ENCODE measurements at places on chromosomes 1 and 21. TPM values are rescaled to one million over a fixed set of nuclear protein-coding genes. Genes with fewer than 3 reads are reported as not detected.
A peak's percentile ranks its signal among the peaks of the same experiment; 100 is the strongest.

- DNase-seq, result no peak
Measured at GRCh38 chr21:43658769-43659135, 536 bp downstream of the HSF2BP start.

- no peak for DNase-seq
Measured at GRCh38 chr21:39484711-39485276, 33.0 kb downstream of the SH3BGR start.

The BATF3 gene
- 0.78 TPM for total RNA-seq

The SHE gene
- total RNA-seq, result not detected

The PUM1 gene
- total RNA-seq, result 177 TPM

DNA sequence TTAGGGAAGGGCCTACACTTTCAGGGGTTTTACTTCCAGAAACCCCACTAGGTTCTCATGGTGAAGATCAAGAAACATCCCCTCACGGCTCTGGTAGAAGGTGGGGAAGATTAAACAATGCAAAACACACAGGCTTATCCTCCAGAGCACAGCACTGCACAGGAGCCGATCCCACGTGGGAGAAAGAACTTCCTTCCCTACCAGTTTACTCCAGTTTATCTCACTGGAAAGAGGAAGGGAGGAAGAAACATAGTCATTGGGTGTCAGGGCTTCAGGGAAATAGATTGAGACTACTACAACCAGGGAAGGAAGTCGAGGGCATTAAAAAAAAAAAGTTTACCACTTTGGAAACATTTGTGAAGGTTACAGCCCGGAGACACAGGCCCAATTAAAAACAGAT, 164.4 kb downstream of the NTPCR start:
- no peak for DNase-seq

GRCh38 chr1:151035167-151035566, 1.2 kb upstream of the BNIPL start:
- DNase-seq, result no peak

- no peak for DNase-seq
Measured at GRCh38 chr1:224760163-224760562, 144.0 kb downstream of the CNIH3 start.

- DNase-seq, result no peak
Measured at GRCh38 chr1:178464141-178464540, 32.6 kb downstream of the CLEC20A start.

The GCSAML gene
- total RNA-seq, result not detected

The LAD1 gene
- total RNA-seq, result 0.10 TPM

GRCh38 chr1:168535536-168535935, 8.3 kb downstream of the XCL2 start:
- DNase-seq, result peak; percentile 5

GRCh38 chr1:230797942-230798365, 50.8 kb downstream of the CAPN9 start:
- DNase-seq, result no peak

DNA sequence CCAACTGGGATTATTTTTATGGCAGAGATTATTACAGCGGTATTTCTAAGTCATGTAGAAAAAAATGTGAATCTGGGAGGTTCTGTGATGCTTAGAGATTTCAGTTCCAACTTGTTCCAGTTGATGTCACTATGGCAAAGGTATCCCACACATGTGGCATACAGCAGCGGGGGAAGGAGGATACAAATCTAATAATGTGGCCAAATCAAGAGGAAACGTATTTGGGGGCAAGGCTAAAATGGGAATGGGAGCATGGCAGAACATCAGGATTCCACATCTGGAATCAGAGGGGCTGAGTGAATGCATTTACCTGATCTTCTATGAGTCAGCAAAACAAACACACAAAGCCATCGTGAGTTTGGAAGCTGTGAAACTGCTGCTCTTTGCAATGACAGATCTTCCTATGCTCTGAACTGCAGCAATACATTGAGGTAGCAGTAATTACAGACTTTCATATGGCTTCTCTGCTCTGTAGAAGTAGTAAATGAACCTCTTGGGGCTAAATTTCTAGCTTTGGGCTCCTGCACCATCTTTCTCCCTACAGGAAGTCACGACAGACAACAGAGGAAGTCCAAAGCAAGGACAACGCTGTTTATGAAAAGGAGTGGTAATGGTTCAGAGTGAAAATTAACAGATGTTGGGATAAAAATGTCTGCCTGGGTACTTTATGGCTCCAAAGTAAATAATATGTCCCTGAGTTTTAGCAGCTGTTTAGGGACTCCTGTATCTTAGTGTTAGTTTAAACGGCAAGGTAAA, 55.5 kb downstream of the GABPA start:
- DNase-seq, result peak; percentile 21

- DNase-seq, result peak; percentile 62
Measured at GRCh38 chr1:50348449-50349241, 74.6 kb downstream of the DMRTA2 start.

DNA sequence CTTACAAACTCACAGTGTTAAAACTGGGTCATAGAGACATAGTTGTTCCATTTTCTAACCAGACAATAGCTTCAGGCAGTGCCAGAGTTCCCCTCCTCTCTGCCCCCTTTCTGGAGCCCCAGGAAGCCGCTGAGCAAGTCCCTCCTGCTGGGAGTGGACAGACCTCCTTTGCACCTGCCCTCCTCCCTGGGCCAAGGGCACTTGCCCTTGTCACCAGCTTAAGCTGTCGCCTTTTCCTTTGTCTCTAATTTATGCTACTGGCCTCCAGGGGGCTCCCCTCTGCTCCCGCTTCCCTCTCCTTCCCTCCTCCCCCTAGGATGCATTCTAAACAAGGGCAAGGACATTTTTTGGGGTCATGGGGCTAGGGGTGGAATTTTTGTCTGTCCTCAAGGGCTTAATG, 182.4 kb downstream of the MIS18A start:
- no peak for DNase-seq

The MAP3K21 gene
- total RNA-seq, result 3.7 TPM

DNA sequence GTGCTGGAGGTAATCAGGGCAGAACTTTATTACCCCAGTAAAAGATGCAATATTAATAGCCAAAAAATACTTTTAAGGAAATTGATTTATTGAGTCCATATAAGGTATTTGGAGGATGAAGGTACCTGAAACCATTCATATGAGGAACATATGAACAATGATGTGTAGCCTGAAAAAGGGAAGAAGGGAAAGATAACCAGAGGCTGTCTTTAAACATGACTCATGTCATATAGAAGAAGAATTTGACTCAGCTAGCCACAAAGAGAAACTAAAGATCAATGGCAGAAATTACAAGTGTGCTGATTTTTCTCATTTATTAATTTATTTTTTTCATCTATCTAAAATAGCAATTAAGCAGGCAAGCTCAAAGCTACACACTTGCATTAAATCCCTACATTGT, 136.2 kb upstream of the DUSP10 start:
- DNase-seq, result no peak

GRCh38 chr21:14762327-14762726, 216.2 kb upstream of the SAMSN1 start:
- DNase-seq, result no peak

The SLC19A2 gene
- 3.9 TPM for total RNA-seq

The C1orf87 gene
- not detected for total RNA-seq

The SLC6A9 gene
- total RNA-seq, result 6.4 TPM

The TCEA3 gene
- total RNA-seq, result not detected

The APP gene
- total RNA-seq, result 34.7 TPM

- no peak for DNase-seq
Measured at GRCh38 chr1:67077593-67077992, 23.6 kb upstream of the SLC35D1 start.

The LCE3D gene
- not detected for total RNA-seq

The MX1 gene
- 61.8 TPM for total RNA-seq

- DNase-seq, result no peak
Measured at GRCh38 chr1:100321506-100321905, 30.8 kb upstream of the CDC14A start.

DNA sequence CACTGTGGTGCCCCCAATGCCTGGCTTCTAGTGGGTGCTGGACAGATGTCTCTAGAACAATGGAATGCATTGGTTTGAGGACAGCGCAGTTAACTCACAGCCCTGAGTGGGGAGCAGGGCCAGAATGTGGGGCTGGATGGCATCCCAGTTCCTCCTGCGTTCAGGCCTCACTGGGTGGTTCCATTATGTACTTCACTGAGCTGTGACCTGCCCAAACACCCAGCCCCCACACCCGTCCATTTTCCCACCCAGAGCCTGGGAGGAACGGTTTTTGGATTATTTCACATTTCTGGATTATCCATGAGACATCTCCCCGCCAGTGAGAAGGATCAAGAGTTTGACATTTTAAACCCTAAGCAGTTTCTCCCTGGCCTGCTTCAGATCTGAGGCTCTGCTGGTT, 55.3 kb upstream of the WASF2 start:
- no peak for DNase-seq

The NT5C1A gene
- total RNA-seq, result not detected

DNA sequence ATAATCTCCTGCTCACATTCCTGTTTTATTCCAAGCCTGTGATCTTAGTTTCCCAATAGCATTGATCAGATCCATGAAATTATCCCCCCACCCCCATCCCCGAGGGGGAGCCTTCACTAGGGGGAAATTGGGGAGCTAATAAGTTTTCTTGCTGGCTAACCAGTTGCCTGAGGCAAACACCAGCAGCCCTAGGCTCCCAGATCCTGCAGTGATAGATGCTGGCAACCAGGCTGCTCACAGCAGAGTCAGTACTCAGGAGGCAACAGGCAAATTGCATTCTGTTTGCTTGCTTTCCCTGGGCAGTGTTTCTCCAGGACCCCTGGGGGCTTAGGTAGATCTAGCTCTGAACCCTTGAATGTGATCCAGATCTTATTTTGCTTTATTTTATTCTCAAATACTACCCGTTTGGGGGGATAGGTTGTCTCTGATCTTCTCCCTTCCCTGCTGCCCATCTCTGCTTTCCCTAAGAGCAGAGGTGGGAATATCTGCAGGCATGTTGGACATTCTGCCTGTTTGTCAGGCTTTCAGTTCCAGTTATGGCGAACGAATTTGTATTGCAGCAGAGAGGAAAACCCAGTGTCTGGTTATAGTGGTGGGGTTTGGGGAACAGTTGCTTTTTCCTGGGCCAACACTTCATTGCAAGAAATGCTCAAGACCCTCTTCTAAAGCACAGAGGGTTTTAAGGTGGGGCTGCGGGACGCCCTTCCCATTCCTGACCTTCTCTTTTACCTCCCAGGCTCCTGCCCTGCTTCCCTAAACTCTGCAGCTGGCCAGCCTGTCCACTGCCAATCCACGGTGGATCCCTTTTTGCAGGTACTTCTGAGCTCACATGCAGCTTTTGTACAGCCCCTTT, 289.8 kb upstream of the PLXNA2 start:
- DNase-seq, result no peak

- DNase-seq, result no peak
Measured at GRCh38 chr1:230627767-230628166, 14.5 kb upstream of the COG2 start.

DNA sequence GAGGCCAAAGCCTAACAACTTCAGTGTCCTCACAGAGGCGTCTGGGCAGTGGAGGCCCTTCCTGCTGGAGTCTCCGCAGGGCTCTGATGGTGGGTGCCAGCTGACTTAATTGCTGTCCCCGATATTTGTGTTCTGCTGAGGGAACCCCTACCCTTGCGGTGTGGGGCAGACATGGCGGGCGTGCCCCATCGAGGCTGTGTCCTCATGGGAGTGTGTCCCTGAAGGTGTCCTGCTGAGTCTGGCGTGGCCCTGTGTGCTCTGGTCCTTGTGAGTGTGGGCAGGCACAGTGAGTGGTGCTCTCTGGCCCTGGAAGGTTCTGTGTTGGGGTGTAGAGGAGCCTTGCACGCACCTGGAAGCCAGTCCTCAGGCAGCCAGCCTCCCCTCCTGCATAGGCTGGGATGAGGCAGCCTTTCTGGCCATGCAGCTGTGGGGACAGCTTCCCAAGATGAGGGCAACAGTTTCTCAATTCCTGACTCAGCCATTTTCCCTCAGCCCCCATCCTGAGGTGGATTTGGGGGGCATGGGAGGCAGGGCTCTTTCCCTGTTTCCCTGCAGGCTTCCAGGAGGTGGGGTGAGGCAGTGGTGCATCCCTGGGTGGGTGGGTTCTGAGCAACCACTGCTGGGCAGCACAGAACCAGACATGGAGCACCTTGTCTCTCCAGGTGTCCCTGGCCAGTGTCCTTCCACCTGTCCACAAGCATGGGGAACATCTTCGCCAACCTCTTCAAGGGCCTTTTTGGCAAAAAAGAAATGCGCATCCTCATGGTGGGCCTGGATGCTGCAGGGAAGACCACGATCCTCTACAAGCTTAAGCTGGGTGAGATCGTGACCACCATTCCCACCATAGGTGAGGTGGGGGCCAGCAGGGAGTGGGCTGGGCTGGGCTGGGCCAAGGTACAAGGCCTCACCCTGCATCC, 6.5 kb downstream of the C1orf35 start:
- no peak for DNase-seq

DNA sequence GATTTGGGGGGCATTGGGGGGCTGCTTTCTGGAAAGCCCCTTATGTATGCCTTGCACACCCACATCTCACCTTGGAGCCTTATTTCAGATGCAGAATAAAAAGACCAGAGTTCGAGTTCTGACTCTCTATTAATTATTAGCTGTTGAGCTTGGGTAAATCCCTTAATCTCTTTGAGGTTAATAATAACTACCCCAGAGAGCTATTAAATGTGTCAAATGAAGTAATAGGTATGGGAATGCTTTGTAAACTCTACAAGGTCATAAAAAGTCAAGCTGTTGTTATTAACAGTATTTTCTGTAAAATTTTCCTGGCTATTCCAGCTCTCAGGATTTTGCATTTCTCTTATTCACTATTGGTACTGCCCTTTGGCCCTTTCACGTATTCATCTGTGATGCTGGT, 122.9 kb downstream of the ROR1 start:
- no peak for DNase-seq

- no peak for DNase-seq
Measured at GRCh38 chr1:103170609-103171008, 62.3 kb upstream of the COL11A1 start.

- no peak for DNase-seq
Measured at GRCh38 chr21:34086887-34087306, 13.5 kb downstream of the MRPS6 start.

GRCh38 chr1:232954594-232955365, 4.4 kb downstream of the NTPCR start:
- DNase-seq, result no peak

GRCh38 chr21:33032434-33033047, 6.8 kb downstream of the OLIG2 start:
- DNase-seq, result no peak

The TRIM17 gene
- total RNA-seq, result 0.17 TPM

The OBSCN gene
- 65.3 TPM for total RNA-seq

The S100A12 gene
- total RNA-seq, result not detected

The LCE1A gene
- total RNA-seq, result not detected

DNA sequence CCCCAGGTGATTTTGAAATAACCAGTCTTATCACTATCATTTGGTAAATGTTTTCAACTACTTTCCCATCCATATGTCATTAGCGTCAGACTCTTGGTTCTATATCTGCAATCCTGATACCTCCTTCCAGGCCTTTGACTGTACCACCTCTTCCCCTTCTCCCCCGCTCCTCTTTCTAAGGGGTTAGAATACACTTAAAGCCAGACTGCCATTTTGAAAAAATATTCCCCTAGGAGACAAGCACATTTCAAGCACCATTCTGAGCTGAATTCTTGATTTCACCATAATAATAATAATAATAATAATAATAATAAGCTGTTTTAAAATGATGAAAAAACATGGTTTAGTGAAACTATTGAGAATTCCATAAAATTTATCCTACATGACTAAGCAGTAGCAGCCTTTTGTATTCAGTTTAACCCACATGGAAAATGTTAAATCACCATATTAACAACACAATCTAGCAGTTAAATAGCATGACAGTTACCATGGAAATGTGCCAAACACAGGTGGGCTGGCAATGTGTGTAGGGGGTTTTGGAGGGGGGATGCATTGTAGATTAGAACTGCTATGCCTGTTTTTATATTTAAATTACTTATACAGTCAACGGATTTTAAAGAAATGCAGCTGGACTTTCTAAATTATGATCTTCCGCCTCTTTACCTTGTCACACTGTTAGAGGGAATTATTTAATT, 480.2 kb upstream of the DEPDC1 start:
- DNase-seq, result no peak
